ENCODE measurements at places on chromosomes 11 and 22.

DNA sequence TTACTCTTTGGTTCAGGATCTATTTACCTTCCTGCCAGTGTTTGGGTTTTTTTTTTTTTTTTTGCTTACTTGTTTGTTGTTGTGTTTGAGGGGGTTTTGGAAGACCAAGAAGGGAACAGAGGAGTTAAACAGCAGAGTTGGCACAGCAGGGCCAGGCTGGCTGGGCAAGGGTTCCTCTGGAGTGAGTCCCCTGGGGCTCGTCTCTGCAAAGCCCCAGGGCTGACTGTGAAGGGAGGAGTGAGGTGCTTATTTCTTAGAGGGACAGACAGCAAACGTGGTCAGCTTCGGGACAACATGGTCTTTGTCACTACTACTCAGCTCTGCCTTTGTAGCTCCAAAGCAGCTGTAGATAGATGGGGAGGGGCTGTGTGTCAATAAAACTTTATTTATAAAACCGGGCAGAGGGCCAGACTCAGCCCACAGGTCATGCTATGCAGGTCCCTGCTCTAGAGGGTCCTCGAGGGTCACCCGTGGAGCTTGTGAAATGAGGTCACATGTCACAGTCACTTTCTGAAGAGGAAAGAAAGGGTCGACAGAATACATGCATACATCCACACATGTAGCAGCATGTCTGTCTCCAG, 1404.7 kb downstream of the BRD1 start:
- no peak for DNase-seq

GRCh38 chr11:103491777-103492176, 382.6 kb downstream of the DYNC2H1 start:
- DNase-seq = no peak

DNA sequence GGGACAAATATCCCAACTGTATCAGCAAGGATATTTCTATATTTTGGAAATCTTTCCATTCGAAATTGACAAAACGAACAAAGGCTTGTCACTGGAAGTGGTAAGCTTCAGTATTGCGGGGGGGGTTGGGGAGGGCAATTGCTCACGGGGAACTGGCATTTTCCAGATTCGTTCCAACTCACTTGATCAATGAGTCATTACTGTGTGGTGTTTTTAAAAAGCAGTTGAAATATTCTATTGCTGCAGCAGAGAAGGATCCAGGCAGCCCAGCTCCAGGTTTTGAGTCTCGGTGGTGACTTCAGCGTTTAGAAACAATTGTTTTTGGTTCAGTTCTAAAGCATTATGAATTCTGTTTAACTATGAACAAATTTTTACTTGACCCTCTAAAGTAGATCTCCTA, 33.8 kb upstream of the FBLN1 start:
- DNase-seq = no peak

DNA sequence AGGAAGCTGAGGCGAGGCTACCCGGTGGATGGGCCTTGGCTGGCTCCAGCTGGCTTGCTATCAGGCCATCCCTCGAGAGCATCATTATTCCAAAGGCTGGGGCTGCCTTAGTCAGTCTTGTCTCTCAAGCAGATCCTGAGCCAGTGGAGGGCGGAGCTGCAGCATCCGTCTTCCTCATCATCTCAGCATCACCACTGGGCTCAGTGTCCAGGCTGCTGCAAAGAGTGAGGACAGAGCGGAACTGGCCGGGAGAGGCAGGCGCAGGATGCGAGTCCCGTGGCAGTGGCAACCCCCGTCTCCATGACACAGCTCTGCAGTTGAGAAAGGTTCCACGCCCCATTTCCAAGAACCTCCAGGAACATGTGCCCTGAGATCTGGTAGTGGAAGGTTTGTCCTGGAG, 4.4 kb downstream of the TP53I11 start:
- DNase-seq = no peak

DNA sequence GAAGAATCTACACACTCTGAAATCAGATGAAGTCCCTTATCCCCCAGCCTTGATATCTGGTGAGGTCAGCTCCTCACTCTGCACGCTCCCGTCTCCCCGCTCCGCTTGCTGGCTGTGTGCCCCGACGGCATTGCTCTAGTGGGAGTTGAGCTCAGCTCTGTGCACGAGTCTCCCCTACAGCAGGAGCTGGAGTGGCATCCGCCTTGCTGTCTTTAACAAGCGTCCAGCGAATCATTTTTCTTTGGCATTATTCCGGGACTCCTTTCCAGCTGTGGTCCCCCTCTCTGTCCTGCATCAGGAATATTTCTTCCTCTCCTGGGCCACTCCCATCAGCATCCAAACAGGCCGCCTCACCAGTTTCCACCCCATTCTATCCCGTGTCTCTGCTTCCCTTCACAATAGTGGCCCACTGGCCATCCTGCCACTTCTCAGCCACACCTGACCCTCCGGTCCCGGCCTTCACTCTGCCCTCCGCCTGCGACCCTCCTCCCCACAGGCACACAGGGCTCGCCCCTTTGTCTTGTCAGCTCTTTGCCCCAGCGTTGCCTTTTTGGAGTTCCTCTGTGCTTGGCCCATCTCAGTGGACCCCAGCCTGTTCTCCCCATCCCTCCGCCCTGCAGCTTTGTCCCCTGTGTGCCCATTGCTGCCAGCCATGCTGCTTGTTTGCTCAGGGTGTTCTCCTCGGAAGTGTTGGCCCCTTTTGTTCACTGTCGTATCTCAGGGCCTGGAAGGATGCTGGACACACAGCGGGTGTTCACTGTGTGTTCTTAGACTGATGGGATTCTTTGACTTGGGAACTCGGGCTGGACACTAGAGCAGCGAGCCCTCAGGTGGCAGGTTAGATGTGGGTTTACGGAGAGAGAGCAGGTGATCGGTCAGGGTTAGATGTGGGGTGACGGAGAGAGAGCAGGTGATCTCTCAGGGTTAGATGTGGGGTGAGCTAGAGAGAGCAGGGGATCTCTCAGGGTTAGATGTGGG, 441.8 kb downstream of the TBC1D22A start:
- DNase-seq = no peak

GRCh38 chr11:134780486-134781147, 368.6 kb upstream of the B3GAT1 start:
- DNase-seq = no peak
